ENCODE measurements at places on chromosomes 2 and 18.
A peak's percentile ranks its signal among the peaks of the same experiment; 100 is the strongest.

GRCh38 chr2:128306081-128306930 lies 12.4 kb downstream of the HS6ST1 start:
- peak; percentile 93 for DNase-seq

DNA sequence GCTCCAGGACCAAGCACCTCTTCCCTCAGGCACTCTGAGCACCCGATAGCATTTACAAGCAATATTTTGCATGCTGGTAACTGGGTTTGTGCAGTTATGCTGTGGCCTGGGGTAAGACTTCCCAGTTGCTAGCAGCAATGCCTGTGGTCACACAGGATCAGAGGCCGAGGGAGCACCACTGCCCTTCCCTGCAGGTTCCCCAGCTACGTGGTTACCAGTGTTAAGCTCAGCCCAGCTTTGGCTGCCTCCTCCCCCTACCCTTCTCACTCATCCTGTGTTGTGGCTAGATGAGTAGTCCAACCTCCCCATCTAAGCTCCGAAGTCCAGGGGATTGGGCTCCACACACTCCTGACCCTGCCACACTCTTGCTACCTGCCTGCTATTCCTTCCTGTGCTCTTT lies 141.1 kb downstream of the CELF4 start:
- no peak for DNase-seq

GRCh38 chr2:95287806-95288205 lies 9.3 kb upstream of the KCNIP3 start:
- no peak for DNase-seq

DNA sequence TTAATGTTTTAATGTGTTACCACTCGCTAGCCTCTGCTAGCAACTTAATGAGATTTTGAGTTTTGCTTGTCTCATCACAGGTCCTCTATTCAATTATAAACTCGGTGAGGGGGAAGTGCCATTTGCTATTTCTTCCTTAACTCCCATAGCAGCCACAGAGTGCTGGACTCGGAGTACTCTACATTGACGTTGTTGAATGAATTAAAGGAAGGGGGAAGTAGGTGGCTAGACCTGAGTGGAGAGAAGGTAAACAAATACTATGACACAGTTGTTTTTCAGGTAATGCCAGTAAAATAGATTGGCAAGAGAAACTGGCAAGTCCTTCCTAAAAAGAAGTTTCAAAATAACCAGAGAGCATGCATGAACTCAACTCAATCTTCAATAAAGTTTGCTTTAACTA lies 339.3 kb downstream of the HRH4 start:
- no peak for DNase-seq

- no peak for DNase-seq
These were observed 29.4 kb downstream of the ITM2C start for GRCh38 chr2:230893841-230894781.

DNA sequence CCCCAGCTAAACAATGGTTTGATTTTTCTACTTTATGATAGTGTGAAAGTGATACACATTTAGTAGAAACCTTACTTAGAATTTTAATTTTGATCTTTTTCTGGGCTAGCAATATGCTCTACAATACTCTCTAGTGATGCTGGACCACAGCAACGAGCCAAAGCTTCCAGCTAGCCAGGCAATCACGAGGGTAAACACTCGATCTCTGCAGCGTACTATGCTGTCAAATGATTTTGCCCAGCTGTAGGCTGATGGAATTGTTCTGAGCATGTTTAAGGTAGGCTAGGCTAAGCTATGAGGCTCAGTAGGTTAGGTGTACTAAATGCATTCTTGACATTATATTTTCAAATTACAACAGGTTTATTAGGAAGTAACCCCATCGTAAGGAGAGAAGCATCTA lies 207.5 kb downstream of the LRRTM4 start:
- DNase-seq: no peak

DNA sequence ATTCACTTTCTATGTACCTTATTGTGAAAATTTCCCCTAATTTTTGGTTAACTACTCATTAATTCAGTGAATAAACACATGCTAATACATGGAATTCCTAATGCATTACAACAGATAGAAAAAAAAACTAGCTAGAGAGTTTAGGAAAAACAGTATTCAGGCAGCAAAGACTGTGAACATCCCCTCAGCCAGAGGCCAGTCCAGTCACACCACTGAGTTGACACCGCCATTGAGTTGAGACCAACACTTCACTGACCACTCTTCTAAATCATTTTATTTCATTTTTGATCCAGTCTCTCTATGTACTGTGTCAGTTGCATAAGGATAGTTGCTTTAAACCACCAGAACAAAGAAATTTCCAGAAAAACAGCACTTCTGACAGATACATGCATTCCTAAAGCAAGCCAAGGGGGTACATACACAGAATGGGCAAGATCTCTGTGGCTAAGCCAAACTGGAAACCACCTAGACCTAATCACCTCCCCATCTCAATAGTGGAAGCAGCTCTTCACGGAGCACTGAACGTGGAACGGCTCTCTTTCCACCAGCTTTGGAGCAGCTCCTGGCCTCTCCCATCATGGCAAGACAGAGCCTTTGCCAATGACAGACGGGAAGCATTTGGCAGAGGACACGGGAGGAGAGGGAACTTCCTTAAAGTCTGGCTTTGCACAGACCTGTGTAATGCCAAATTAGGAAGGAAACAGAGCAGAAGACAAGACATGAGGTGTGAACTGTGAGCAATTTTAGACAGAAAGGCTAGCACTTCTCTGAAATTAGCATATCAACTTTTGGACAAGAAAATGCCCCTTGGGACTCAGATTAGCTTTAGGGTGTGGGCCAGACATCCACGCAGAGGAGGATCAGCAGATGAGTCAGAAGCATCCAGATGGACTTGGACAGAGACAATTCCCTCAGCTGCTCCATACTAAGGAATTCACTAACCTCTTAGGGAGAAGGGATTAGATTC lies 36.4 kb downstream of the CACNB4 start:
- peak; percentile 95 for DNase-seq

- peak; percentile 65 for DNase-seq
These were observed 44.7 kb upstream of the VPS54 start for GRCh38 chr2:64063924-64064331.

- no peak for DNase-seq
These were observed 11.9 kb upstream of the APCDD1 start for GRCh38 chr18:10442551-10442971.

GRCh38 chr2:221571551-221572218 lies 419 bp downstream of the EPHA4 start:
- DNase-seq: peak; percentile 34

GRCh38 chr2:28896906-28897305 lies 2.4 kb downstream of the WDR43 start:
- DNase-seq: peak; percentile 71

DNA sequence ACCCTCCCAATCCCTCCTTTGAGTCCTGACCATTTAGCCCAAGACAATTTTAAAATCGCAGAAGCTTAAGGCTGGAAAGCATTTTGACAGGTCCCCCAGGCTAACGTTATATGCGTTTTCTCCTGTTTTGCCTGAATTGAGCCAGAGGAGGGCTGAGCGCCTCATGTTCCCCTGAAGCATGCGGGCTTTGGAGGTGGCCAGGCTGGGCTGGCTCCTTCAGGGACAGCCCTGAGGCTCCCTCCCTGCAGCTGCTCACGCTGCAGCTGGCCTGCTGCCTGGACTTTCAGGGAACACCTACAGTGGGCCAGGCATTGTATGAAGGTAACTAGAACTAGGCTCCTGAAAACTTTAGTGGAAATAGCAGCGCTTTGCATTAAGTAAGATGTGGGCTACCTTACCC lies 179.2 kb downstream of the ACKR3 start:
- no peak for DNase-seq

GRCh38 chr18:67938660-67939059 lies 422.1 kb upstream of the DSEL start:
- DNase-seq: no peak

DNA sequence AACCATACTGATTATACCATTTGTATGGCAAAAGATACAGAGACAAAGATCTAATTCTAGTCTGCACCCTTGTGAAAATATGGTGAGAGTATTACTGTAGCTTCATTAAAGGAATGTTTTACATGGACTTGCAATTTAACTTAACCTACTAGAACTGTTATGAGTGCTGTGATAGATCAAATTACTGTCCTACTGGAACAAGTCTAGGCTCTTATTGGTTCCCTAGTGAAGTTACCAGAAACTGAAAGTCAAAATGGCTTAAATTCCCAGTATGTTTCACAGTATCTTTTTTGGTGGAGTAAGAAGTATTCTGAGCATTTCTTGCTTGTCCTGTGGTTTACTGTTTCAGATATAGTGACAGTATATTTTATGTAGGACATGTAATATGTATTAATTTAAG lies 3.8 kb upstream of the TBR1 start:
- peak; percentile 19 for DNase-seq

GRCh38 chr18:33923980-33924379 lies 300.7 kb downstream of the NOL4 start:
- no peak for DNase-seq

- DNase-seq: no peak
These were observed 157.0 kb upstream of the ACAA2 start for GRCh38 chr18:49970319-49970718.

DNA sequence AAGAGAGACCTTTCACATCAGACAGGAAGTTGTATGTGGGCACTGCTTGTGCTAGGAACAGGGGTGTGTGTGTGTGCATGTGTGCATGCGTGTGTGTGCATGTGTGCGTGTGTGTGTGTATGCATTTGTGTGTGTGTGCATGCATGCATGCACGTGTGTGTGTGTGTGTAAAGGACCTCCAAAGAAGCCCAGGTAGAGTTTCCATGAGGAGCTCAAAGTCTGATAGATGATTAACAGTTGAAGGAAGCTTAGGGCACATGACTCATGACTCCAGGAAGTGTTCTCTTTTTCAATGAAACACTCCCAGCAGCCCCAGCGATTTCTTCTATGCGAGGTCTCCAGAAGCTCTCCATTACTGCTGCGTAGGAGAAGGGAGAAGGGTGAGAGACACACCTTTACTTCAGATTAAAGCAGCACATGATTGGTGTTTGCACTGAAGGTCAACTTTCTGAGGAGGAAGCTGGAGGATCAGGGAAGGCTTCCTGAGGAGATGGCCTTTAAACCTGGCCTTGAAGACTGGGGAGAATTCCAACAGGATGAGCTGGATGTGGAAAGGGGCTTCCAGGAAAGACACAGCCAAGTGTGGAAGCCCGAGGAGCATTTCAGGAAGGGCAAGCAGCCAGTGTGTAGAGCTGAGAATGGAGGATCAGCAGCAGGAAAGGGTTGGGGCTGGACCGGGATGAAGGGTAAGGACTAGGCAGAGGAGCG lies 77.7 kb downstream of the SMAD4 start:
- DNase-seq: no peak

GRCh38 chr18:31979714-31980113 lies 36.8 kb upstream of the TRAPPC8 start:
- DNase-seq: no peak

- DNase-seq: no peak
These were observed 1523.7 kb upstream of the PIK3C3 start for GRCh38 chr18:40431071-40431985.

GRCh38 chr2:64017811-64018700 lies 1.2 kb downstream of the VPS54 start:
- peak; percentile 34 for DNase-seq

DNA sequence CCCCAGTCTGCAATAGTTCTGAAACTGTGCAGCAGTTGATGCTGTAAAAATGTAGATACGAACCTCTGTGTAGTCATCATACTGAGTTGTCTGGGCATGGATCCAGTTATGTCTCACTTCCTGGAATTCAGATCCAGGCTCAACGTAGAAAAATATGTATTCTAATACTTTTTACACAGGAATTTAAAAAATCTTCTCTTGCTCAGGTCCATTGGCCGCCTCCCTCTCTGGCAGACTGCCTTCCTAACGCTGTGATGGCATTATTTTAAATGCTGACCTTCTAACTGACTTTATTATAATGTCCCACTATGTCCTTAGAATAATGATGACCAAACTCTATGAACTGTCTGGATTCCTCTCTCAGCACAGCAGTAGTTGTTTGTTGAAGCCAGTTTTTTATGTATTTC lies 119.6 kb downstream of the FEZ2 start:
- peak; percentile 98 for DNase-seq

DNA sequence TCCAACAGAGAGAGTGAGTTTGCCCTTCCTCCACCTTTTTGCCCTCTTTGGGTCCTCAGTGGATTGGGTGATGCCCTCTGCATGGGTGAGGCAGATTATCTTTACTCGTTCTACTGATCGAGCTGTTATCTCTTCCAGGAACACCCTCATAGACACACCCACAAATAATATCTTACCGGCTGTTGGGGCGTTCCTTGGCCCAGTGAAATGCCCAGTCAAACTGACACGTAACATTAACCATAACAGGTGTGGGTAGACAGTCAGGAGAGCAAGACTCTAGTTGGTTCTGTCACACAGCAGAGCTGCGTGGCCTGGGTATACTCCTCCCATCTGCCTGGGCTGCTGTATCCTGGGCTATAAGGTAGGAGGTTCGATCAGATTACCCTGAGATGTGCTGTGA lies 144.1 kb downstream of the AGAP1 start:
- DNase-seq: no peak

- peak; percentile 75 for DNase-seq
These were observed 34.1 kb downstream of the WDR35 start for GRCh38 chr2:19955544-19956422.

DNA sequence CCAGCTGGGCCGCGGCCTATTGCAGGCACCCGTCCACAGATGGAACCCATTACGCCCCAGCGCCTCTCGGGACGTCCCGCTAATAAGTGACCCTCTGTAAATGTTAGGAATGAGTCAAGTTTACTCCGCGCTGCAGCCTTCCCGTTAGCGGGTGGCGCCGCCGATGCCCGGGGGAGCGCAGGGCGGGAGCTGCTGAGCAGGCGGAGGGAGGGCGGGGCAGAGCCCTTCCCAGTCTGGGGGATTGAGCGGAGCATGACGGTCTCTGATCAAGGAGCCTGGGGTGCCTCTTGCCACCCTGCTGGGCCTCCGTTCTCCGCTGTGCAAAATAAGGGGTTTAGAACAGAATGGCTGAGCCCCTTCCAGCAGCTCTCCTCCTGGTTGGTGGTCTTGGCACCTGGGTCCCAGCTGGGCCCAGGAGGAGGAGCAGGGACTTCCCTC lies 10.5 kb downstream of the CROCC2 start:
- peak; percentile 92 for DNase-seq

GRCh38 chr2:127464470-127465257 lies 46.4 kb downstream of the PROC start:
- no peak for DNase-seq

GRCh38 chr2:144268036-144268678 lies 251.8 kb downstream of the ZEB2 start:
- DNase-seq: no peak

DNA sequence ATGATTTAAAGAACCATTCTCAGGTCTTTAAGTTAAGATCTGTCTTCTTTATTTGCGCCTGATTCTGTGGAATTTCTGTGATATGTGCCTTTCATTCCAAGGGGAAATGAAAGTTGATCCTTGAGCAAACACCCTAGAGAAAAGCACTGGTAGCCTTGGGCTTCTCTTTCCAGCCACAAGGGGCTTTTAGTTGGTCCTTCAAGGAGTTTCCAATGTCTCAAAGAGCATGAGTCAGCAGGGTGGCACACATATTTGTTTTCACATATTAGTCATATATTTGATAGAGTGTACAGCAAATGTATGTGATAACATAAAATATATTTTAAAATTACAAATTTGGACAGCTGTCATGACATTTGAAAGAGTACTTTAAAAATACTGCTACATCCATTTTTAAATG lies 339.5 kb downstream of the TXNL1 start:
- DNase-seq: peak; percentile 92
